ENCODE measurements at places on chromosomes 7 and 10. TPM values are rescaled to one million over a fixed set of nuclear protein-coding genes. Genes with fewer than 3 reads are reported as not detected.

- DNase-seq = no peak
Observed at GRCh38 chr10:87842220-87842641, 21.1 kb downstream of the KLLN start.

ZNF777 gene
- total RNA-seq = 17.1 TPM

PAX4 gene
- not detected for total RNA-seq

EXOC6 gene
- 8.5 TPM for total RNA-seq

DNA sequence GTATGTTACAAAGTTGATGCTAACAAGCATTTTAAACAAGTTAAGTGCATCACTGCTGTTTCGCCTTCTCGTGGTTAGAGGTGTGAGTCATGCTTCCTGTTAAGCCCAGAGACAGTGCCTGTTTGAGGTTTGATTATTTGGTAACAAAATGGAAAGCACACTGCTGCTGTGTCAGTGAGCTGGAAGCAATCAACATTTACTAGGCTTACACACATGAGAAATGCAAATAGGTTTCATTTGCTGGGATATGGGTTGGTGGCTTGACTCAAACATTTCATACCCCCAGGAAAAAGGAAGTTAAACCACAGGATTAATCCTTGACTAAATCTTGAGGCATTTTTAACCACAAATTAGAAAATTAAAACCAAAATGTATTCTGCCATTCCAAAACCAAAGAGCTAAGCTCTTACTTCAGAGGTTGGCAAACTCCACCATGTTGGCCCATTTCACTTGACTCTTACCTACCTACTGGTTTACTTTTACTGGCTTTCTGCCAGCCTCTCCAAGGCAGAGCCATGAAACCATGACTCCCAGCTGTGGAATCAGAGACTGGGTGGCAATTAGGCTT lies 139.2 kb downstream of the ETV1 start:
- no peak for DNase-seq

DNA sequence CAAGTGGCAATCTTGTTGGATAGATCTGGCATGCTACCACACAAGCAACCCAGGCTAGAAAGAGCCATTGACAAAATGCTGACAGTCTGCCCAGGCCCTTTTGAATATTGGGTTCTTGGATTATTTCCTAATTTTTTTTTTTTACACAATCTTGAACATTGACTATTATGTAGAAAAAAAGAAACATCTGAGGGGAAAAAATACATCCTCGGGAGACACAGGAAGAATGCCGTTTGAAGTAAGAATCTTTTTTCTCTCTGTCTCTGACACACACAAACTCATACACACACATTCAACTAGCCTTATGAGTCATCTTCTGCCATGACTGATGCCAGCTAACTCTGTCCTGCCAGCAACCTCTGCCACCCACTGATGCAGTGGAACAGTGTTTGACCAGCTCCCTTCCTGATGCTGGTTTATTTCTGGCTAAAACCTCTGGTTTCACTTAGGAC lies 47.2 kb downstream of the SORBS1 start:
- DNase-seq = no peak

- no peak for DNase-seq
Observed at GRCh38 chr7:36736090-36736898, 12.0 kb upstream of the AOAH start.

PPP1R17 gene
- not detected for total RNA-seq

DNA sequence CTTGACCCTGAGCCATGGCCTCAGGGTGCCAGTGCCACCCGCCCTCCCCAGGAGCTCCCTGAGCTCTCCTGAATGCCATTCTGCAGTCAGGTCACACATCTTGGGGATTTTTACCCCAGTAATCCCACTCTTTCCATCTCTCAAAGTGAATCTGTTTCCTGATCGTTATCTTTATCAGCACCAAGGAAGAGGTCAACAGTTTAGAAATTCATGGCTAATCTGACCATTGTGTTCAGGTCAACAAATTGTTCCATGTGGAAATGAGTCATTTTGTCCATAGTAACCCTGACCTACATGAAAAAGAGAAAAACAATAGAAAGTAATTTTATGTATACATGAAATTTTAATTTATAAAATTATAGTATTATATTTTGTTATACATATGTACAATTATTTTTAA lies 28.8 kb upstream of the ZNF488 start:
- DNase-seq = no peak

SH3PXD2A gene
- 46.6 TPM for total RNA-seq

- DNase-seq = no peak
Observed at GRCh38 chr7:21960922-21961321, 15.2 kb upstream of the CDCA7L start.
